Daoy (cell line): ENCODE measurements at places on chromosomes 1 and 21. TPM values are rescaled to one million over a fixed set of nuclear protein-coding genes. Genes with fewer than 3 reads are reported as not detected.

DNA sequence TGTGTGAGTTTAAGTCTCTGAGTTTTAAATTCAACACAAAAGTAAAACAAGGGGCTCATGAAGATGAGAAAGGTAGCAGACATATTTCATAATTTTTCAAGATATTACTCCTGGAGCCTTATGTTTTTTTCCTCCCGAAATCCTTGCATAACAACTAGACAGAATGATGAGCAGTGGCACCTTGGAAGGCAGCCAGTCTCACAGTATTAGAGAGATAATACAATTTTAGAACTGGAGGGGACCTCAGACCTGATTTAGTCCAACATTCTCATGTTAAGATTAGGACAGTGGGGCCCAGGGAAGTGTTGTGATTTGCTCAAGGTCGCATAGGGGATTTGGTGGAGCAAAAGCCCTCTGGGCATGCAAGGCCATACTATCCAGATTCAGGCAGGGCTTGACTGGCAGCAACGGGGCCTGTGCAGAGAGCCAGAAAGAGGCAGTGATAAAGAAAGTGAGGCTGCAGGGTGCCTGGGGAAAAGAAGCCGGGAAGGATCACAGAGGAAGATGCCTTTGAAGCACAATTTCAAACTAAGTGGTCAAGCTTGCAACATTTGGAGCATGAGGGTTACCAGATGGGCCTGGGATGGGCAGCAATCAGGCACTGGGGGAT is 31.4 kb upstream of the BCL9 start:
- DNase-seq = no peak

GRCh38 chr1:196723325-196724185 is 51.1 kb upstream of the CFHR3 start:
- peak; percentile 66 for DNase-seq

DNA sequence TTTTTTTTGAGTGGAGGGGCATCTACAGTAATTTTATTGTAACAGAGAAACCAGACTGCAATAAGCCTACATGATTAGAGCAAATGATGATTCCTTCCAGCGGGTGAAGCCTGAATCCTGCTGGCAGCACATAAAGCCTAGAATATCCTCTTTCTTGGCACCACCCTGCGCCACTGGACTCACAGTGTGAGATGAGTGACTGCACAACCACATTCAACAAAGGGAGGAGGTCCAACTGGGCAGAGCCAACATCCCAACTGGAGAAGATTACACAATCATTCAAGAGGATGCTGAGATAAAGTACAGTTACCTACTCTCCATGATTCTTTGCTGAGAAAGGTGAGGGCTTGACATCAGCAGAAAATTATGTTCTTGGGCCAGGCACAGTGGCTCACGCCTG is 67.4 kb downstream of the TNFSF4 start:
- no peak for DNase-seq

DNA sequence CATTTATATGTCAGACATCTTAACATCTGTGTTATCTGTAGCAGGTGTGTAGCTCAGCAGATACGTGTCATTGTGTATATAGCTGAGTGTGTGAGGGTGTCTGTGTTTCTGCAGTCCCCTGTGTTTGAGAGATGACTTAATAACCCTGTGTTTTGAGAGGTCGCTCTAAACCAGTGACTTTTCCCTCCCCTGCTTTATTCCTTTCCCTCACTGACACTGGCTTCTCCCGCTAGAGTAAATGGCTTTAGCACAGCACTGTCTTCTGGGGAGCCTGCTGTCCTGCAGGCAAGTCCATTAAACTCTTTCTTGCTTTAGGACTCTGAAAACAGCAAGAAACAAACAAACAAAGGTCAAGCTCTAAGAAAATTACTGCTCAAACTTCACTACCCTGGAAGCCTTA is 53.0 kb downstream of the VANGL1 start:
- DNase-seq = no peak

DNA sequence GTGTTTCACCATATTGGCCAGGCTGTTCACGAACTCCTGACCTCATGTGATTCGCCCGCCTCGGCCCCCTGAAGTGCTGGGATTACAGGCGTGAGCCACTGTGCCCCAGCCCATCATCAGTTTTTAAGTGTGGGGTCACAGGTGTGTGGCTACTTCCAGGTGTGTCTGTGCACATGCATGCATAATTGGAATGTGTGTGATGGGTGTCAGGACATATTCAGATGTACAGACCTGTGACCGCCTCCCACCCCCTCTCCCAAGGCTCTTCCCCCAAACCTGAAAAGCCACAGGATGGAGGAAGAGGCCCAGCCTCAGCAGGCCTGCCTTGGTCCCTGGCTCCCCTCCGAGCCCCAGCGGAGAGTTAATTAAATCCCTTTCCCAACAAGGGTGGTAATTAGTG is 37.3 kb upstream of the CSF3R start:
- no peak for DNase-seq

DNA sequence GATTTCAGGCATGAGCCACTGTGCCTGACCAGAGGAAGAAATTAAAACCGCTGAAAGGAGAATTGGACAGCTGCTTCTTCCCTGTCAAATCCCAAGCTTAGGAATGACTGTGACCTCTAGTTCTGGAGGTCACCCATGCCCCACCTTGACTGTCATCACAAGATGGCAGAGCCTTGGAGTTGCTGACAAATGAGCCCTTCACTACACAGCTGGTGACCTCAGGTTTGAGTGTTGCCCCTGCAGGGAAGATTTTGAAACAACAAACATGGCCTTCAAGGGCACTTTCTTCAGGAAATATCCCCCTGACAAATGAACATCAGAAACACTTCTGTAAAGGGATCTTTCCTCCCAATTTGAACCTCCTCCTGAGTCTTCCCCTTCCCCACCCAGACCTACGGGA is 6.9 kb upstream of the SLC45A3 start:
- DNase-seq = no peak

DNA sequence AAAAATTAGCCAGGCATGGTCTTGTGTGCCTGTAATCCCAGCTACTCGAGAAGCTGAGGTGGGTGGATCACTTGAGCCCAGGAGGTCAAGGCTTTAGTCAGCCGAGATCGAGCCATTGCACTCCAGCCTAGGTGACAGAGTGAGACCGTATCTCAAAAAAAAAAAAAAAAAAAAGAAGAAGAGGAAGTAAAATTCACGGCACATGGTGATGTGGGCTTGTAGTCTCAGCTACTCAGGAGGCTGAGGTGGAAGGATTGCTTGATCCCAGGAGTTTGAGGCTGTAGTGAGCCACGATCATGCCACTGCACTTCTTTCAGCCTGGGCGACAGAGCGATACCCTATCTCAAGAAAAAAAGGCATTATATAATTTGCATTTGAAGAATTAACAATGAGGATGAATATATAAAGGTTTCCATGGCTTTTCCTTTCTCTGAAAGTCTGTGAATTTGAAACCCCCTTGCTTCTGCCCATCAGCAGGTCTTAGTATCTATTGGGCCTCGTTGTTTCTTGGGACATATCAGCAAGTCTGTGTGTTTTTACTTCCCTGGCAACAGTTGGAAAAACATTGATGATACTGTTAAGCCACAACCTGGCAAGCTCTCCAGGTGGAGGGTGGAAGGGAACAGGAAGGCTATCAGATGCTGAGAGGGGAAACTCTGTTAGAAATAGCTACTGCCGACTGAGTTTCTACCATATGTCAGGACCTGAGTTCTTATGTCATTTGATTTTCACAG is 4.6 kb upstream of the PLA2G2D start:
- DNase-seq = no peak

DNA sequence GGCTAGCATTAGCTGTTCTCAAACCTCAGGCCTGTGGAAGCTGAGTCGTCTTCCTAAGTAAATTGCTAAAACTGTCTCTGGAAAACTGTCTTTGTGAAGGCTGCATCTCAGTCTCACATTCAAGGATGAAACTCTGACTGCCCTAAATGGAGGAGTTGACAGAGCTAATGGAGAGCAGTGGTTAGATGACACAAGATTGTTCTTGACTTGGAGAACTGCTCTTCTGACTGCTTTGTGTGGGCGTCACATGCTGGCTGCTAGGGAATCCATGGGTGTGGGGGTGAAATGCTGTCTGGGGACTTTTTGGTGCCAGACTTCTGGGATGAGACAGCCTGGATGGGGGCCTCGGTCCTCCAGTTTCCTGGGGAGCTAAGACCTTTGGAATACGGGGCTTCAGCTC is 24.5 kb upstream of the TSPAN2 start:
- DNase-seq = peak; percentile 44

- DNase-seq = peak; percentile 9
Observed at GRCh38 chr1:197481101-197481500, 213.0 kb downstream of the CRB1 start.

DNA sequence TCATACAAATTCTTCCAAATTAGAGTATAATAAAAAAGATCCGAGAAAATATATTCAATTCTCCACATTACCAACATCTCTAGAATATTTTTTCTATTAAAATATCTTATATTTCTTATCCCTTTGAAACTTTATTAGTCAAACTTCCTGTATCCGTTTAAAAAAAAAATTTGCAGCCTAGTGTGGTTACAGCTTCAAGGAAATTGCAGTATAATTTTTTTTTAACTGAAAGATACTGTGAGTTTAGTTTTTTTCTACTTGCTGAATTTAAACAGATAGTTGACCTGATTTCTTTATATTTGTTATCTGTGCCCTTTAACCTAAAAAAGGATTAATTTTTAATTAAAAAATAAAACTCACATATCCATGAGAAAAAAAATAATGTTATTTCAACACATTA is 1.5 kb downstream of the RGS18 start:
- DNase-seq = no peak

GRCh38 chr1:211382182-211382713 is 55.6 kb downstream of the TRAF5 start:
- no peak for DNase-seq

DNA sequence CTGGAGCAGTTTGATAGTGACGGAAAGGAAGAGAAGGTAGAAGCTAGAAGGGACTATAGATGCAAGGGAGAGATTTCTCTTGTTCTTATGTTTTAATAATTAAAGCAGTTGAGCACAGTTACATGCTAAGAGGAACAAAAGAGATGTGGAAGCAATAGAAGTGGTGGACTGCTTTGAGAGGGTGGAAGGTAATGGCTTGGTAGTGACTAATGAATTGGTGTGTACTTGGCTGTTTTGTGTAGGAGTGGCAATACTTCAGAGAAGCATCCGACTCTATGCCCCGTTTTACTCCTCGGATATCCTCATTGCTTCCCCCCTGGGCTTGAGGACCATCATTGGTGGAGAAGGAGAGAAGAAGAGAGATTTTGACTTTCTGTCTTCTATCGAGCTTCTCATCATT is 12.8 kb downstream of the UTP25 start:
- no peak for DNase-seq

- no peak for DNase-seq
Observed at GRCh38 chr1:87149241-87150041, 179.2 kb upstream of the LMO4 start.

DNA sequence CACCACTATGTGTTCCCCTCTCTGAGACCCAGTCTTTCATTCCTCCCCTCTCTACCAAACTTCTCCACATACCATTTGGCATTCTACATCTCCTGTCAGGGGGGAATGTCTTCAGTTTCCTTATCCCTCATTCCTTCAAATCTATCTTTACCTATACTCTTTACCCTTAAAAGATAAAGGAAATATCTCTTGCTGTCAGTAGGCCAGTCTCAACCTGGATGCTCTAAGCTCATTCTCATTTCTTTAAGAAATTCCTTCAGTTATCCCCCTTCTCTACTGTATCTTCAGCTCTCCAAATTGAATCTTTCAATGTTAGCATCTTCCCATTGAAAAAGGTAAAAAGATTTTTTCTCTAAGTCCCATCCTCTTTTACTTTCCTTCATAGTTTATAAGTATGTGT is 6.5 kb downstream of the RO60 start:
- DNase-seq = no peak

GRCh38 chr1:30639881-30640452 is 83.4 kb downstream of the MATN1 start:
- DNase-seq = no peak

DNA sequence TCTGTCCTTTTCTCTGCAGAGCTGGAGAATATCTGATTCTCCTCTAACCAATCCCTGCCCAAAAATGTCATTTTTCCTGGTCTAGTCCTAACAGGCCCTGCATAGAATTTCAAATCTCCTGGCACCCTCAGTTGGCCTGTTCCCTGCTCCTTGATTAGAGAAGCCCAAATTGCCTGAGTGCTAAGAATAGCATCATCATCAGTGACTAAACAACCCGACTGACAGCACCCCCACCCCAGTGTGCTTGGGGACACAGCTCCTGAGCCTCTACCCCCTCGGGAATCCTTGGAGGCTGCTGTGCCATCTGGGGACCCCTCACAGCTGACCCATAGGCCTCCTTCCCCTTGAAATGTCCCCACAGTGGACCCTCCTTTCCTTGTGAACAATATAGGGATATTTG is 94.4 kb downstream of the DDX20 start:
- DNase-seq = no peak

DNA sequence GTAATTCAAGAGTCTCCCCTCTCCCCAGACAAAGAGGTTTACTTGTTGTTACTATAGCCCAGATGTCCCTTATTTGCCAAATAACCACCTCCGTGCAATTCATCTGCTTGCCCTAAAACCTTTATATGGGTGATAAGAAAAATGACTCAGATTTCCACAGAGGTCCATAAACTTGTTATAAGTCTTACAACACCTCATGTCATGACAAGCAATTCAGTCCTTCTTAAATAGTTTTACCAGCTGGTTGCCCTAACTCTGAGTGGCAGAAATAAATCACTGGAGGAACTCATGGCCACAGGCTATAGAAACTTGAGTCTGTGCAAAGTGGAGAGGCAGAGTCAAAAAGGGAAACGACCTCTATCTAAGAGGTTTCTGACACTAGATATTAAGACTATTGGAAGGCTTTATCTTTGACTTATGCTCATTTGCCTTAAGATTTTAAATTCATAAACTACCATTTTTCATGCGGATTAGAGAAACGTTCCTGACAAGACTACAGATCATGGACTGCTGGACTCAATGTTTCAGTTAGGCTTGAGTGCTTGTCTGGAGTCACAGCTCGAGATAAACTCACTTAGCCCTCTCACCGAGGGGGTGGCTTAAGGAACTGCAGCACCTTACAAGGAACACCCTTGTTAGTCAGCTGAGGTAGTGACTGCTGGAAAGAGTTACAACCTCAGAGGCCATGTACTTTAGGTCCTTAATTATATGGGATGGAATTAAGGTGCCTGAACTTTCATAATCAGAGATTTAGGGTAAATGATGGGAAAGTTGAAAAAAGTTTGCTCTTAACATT is 662.5 kb upstream of the USP24 start:
- no peak for DNase-seq

DNA sequence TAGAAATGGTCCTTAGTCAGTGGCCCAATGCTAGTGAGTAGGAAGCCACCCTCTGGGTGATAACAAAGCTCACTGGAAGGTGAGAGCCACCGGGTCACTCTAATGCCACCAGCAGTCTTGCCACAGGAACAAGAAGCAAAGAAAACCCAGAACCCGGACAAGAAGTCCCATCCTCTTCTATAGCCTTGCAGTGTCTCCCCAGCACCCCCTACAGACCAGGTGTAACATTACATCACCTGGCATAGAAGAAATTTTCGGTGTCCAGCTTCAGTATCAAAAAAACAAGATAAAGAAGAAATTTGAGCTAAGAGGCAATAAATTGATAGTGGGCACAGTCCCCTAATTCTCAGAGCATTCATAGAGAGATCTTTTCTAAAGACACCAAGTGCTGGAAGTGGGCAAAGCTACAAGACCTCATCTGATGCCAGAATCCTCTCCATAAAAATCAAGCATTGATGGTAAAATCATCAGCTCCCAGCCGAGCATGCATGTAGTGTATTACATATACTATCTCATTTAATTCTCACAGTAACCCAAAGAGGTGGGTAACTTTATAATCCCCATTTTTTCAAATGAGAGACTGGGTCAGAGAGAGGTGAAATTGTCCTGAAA is 491.0 kb downstream of the MATN1 start:
- DNase-seq = peak; percentile 24

The S100A12 gene
- total RNA-seq = not detected in 2 replicates

The RSPH1 gene
- total RNA-seq = 0.23 and 0.80 TPM in 2 replicates

The CIART gene
- total RNA-seq = not detected in 2 replicates

The A3GALT2 gene
- not detected in 2 replicates for total RNA-seq

The NECTIN4 gene
- total RNA-seq = 0.29 TPM in 1 of 2 replicates, not detected in the other

The LYPD8 gene
- 0.51 and 1.1 TPM in 2 replicates for total RNA-seq

The CCSAP gene
- 11.5 and 15.7 TPM in 2 replicates for total RNA-seq
